ENCODE measurements at places on chromosomes 4 and X.

GRCh38 chr4:113476800-113477199, 284.7 kb downstream of the CAMK2D start:
- no peak for DNase-seq

DNA sequence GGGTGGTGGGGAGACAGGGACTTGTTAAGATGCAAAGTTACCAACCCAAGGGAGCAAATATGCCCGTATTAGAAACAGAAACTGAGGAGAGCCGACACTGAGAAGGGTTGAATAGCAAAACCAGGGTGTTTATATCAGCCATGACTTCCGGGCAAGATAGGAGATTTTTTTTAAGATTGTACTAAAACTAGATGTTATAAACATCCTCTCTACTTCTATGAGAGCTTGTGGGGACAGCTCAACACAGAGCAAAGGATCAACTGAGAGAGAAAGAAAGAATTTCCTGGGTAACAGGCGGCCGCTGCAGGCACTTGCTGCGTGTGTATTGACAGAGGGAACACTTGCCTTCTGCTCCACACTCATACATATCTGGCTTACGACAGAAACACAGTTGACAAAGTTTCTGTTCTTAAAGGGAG, 49.1 kb upstream of the FBXW7 start:
- no peak for DNase-seq

DNA sequence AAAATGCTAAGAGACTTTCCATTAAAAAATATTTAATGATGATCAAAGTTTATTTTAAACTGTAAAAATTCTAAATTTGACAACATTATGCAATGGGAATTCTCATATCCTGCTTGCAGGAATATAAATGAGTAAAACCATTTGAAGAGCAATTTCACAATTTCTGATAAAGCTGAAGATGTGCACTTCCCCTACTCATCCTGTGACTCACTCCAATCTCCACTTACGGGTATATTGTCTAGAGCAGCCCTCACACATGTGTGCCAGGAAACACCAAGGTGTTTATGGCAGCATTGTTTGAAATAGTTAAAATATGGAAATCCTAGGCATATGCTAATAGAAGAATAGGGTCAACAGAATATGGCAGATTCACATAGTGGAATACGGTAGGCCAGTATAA, 158.4 kb downstream of the PDHA2 start:
- DNase-seq: no peak

GRCh38 chrX:12874581-12874980, 7.7 kb downstream of the TLR7 start:
- DNase-seq: no peak

DNA sequence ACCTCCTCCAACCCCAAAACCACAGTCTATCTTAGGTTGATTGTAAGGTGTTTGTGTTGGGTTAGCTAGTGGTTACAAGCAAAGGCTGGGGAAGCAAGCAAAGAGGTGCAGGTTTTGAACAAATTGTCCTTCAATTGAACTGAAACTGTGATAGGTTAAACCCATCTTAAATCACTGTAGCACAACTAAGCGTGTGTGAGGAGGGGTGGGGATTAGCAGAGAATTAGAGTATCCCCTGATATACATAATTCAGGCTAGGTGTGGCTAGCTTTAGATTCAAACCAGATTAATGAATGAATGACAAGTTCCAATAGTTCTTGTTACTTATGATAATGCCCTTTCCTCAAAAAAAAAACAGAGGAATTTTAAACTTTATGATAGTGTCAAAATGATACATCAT, 191.0 kb upstream of the POF1B start:
- DNase-seq: no peak

GRCh38 chrX:150926304-150926703, 27.8 kb upstream of the CD99L2 start:
- DNase-seq: no peak

DNA sequence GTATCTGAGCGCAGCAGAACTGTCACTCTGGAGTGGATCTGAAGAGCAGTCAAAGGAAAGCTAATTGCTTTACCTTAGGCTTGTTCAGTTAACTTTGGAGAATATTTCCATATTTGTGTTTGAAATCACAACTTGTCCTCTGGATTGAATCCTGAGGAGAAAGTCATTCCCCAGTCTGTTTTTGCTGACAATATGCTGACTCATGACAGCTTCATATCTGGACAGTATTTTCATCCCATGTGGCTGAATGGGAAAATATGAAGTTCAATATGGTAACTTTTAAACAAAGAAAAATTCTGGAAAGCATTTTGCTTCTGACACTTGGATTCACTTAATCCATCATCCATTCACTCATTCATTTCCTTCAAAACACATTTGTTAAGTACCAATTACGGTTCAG, 46.3 kb upstream of the MAGEC3 start:
- DNase-seq: no peak

DNA sequence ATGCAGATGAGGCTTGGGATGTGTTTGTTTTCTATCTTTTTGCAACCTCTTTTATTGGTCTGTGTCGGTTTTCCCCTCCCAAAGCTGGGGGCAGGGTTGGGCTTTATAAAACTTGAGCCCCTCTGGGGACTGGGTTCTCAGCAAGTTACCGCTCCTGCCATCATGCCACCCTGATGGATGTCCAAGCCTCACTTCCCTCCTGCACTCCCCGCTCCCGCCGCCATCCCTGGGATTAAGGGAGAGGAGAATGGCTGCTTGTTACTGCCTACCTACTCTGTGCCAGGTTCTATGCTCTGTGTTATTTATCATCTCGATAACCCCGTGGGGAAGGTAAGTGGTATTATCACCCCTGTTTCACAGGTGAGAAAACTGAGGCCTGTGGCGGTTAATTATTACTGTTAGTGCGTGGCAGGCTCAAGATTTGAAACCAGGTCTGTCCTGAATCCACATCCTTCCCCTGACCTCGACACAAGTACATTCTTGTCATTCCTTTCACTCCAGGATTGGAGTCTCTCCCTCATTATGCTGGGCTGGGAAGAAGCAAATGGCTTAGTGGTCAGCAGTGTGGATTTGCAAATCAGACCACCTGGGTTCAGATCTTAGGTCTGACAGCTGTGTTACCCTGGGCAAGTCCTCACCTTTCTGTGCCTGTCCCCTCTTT, 4.5 kb downstream of the UBA1 start:
- DNase-seq: no peak

DNA sequence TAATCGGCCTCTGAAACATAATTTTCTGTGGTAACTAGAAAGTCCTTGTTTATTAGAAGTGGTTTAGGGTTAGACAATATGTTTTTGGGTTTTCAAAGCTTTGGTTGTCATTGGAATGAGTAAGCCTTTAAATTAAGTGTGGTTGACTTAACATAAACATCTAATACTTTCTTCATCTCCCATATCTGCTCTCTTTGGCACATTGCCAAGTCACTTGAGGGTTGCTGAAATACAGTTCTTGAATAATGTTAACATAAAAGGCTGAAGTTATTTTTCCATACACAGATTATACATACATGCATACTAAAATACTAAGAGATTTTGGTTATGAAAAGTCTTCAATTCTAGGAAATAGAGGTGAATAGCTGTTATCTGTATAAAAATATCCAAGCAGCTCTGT, 241.7 kb upstream of the BMP3 start:
- DNase-seq: no peak

DNA sequence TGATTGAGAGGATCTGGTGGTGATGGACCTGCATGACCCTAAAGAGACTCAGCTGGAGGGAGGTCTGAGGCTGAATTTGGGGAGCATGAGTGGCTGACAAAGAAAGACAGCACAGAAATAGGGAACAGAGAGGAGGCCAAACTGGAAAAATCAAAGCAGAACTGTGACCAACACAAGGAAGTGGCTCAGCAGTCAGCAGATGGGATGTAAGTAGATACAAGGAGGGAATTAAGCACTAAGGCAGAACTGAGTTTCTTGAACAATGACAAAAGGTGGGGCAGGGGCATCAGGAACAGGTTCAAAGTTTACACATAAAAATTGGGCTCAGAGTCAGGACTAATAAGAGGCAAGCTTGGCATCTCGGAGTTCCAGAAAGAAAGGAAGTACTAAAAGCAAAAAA, 144.3 kb upstream of the KLF3 start:
- DNase-seq: no peak

DNA sequence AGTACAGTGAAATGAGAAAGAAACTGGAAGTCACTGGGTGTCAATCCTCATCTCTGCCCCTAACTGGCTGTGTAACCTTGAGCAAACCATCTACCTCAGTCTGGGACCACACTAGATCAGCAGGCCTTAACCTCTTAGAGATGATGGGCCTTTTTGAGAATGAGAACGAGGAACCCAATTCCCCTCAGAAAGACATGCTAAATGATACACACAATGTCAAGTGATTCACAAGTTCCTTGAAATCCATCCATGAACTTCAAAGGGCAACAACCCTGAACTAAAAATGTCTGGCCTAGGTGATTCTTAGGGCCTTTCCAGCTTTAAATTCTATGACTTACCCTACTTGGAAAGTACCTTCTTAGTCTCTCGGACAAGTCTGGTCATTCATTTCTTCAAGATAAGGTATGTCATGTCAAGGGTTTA, 47.4 kb downstream of the ACSL4 start:
- no peak for DNase-seq

DNA sequence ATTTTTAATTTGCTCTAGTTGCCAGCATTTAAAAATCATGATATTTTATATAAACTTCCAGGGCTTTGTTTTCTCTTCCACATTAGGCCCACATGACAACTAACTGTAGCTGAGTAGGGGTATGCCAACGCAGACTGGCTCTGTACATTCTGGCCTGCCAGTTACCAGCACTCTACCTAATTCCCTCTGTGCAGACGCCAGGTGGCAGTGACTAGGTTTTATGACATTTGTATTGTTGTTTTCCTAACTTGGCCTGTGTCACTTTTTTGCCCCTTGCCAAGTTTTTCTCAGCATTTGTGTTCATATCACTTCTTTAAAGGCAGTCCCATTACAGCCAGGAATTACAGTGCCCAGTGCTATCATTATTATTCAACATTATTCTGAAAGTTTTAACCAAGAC, 347.5 kb downstream of the NKX6-1 start:
- DNase-seq: no peak

- no peak for DNase-seq
These were observed 87.4 kb downstream of the SMIM20 start for GRCh38 chr4:26001413-26001812.

DNA sequence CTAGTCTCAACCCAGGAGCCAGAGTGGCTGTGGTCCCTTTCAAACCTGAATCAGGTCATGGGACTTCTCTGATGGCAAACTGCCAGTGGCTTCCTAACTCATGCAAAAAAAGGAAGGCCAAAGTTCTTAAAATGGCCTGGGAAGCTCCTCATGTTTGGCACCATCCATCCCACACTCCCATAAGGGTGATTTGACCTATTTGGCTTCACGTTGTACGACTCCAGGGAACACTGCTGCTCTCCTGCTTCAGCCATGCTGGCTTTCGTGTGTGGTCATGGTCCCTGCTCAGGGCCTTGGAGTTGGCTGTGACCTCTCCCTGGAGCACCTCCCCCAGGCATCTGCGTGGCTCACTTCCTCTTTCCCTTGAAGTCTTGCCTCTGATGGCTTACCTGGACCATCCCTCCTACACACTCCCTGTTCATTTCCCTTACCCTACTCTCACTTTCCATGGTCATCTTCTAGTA, 12.8 kb upstream of the TMSB4X start:
- DNase-seq: no peak

DNA sequence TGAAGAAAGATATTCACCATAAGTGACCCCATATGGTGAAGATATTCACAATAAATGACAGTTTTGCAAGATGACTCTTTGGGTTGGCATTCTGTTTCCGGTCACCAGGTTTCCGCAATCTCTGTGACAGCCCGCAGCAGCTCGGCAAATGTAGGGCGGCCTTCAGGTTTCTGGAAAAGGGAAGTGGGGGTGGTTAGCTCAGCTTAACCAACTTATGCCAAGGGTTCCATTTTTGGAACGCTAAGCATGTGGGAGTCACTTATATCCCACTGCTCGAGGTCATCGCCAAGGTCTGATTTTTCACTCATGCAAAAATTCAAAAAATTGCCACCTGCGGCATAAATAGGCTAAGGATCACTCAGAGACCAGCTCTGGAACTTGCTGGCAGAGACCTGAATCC, 51.0 kb downstream of the NIPAL1 start:
- no peak for DNase-seq

DNA sequence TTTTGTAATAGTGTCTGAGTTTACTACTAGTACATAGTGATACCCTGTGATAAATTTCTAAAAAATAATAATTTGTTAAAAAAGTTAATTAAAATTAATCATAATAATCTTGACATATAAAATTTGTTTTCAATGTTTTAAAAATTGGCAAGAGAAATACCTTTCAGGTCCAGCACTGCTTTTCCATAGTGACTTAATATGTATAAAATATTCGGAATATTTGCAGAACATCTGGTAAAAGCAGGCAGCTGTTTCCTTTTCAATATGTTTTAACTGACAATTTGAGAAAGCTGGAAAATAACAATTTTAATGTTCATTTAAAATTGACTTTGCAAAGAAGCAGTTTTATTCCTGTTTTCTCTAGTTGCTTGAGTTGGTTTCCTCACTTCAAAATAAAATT, 17.6 kb upstream of the GK2 start:
- DNase-seq: no peak

DNA sequence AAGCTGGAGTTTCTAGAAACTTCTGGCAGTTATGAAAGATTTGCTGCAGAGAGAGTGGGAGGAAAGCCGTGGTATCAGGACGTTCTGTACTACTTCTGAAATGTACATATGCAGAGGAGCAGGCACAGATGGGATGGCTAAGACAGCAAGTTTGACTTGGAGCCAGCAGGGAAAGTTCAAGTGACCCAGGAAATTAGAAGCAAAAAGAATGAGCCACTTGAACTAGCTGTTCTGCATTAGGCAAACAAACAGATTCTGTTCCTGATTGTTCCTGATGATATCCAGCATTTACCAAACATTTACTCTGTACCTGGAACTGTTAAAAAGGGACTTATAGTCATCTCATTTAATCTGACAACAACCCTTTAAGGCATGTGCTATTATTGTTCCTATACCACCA, 41.4 kb upstream of the CXCL13 start:
- DNase-seq: no peak

DNA sequence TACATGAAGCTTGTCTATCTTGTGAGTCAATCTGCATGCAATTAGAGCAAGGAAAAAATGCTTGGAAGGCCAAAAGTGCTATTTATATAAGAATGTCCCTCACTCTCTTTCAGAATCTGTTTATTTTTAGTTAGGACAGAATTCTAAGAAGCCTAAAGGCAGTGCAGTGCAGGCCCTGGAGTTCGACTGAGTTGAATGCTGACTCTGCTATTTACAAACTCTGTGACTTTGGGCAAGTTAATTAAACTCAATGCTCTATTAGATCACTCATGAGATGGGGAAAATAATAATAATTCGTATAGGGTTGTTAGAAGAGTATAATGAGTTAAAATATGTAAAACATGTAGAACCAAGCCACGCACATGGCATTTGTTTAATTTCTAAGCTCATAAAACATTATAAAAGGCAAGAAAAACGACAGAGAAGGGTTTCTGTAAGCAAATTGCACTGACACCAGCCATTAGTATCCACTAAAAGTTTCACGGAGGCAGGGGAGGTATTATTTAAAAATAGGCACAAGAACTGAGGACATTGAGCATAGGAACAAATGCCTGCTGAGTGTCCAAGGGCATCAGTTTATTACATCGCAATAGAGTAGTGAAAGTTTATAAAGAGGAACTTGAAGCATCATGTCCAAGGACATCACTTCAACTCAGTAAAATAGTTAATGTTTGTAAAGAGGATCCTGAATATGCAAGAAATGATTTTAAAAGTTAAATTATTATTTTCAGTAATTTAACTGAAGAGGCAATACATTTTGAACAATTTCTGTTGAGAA, 115.0 kb upstream of the INPP4B start:
- DNase-seq: no peak

- no peak for DNase-seq
These were observed 2052.8 kb upstream of the TENM3 start for GRCh38 chr4:180190382-180190781.

Data from caudate nucleus (tissue), 63 donors.